H9 (cell line): ENCODE measurements at places on chromosomes 1 and 21. TPM values are rescaled to one million over a fixed set of nuclear protein-coding genes. Genes with fewer than 3 reads are reported as not detected.

SPATA17 gene
- 0.37 and 0.44 TPM in 2 replicates for total RNA-seq

FMO2 gene
- total RNA-seq = not detected in 2 replicates

DYNLT5 gene
- total RNA-seq = 0.83 and 0.86 TPM in 2 replicates

GRCh38 chr1:30719406-30720270 lies 3.7 kb downstream of the MATN1 start:
- no peaks in the 10 kb centered on the region for H3K27me3 ChIP-seq
- peaks cover 9% of the 10 kb centered on the region; the same call in 2 of the 3 replicates for H3K36me3 ChIP-seq
- H3K27ac ChIP-seq = no peak overlapping the region
- H3K4me3 ChIP-seq = peak overlapping the region; percentile 82
- H3K4me1 ChIP-seq = no peaks in the 10 kb centered on the region
- no peak for DNase-seq

DNA sequence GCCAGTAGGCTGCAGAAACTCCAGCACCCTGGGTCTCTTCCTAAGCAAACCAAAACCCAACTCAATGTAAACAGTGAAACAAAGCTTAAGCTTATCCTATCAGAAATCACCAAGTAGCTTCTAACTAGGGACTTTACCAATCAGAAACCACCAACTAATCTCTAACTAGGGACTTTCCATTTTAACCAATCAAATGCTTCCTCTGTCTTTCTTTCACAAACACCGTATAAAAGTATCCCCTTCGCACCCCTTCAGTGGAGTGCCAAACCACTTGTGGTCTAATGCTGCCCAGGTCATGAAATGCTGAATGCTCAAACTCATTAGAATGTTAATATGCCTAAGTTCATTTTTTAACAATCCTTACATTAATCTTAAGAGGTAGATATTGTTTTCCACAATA lies 250.5 kb upstream of the DUSP10 start:
- no peak overlapping the region for H3K4me3 ChIP-seq
- no peaks in the 10 kb centered on the region for H3K36me3 ChIP-seq
- DNase-seq = no peak

DNA sequence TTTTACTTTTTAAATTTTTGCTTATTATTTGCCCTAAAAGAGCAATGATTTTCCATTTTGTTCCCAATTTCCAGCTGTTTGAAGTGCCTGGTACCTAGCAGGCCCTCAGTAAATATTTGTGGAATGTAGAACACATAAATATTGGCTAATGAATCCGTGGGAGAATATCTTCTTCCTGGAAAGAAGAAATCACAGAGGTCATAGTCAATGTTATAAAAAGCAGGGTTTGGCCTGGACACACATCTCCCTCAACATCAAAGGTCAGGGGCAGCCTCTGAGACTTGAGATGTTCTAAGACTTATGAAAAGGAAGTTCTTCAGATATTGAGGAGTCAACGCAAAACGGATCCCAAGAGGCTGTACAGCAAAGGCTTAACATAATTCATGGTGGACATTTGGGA lies 358.1 kb downstream of the HHAT start:
- no peaks in the 10 kb centered on the region for H3K36me3 ChIP-seq
- no peak overlapping the region for H3K4me3 ChIP-seq
- no peaks in the 10 kb centered on the region for H3K4me1 ChIP-seq

- no peak for DNase-seq
- no peaks in the 10 kb centered on the region; the same call in 1 of the 2 replicates for H3K4me1 ChIP-seq
- H3K4me3 ChIP-seq = no peak overlapping the region
- no peak overlapping the region for H3K27ac ChIP-seq
- no peaks in the 10 kb centered on the region for H3K27me3 ChIP-seq
These were observed 6.3 kb upstream of the TTLL10 start for GRCh38 chr1:1167398-1167821.

GRCh38 chr1:10309243-10310011 lies 89.4 kb upstream of the PGD start:
- H3K36me3 ChIP-seq = peaks cover 17% of the 10 kb centered on the region
- H3K4me1 ChIP-seq = no peaks in the 10 kb centered on the region
- DNase-seq = no peak
- no peak overlapping the region for H3K27ac ChIP-seq

DNA sequence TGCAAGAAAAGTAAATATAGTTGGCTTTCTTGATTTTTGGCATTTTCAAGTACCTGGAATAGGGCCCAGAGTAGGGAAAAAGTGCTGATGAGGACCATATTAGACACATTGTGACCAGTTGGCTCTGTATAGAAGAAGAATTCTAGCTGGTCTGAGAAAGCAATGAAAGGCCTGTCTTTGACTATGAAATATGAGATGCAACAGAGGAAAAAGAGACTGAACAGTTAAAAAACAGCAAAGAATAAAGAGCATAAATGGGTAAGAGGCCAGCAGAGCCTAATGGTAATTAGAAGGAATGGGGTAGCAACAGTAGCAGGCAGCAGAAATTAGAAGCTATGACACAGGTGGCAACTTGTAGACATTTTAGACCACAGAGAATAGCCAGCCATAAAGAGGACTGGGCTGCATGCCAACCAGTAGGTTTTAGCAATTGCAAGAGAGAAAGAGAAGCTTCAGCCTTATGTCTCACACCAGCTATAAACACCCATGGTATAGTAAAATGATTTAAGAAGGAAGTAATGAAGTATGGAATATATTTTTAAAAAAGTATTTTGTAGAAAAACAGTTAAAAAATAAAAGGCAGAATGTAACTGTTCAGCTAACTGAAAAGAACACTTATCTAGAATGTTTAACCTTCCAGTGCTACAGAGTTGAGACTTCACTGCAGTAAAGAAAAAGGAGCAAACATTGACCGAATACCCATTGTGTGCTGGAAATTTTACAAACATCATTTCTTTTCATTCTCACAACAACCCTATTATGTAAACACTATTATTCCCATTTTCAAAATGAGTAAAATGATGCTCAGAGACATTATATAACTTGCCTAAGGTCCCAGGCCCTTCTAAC lies 114.1 kb downstream of the LHX4 start:
- H3K27me3 ChIP-seq = no peaks in the 10 kb centered on the region
- no peak overlapping the region for H3K4me3 ChIP-seq
- no peaks in the 10 kb centered on the region for H3K4me1 ChIP-seq
- DNase-seq = no peak
- H3K36me3 ChIP-seq = no peaks in the 10 kb centered on the region

DNA sequence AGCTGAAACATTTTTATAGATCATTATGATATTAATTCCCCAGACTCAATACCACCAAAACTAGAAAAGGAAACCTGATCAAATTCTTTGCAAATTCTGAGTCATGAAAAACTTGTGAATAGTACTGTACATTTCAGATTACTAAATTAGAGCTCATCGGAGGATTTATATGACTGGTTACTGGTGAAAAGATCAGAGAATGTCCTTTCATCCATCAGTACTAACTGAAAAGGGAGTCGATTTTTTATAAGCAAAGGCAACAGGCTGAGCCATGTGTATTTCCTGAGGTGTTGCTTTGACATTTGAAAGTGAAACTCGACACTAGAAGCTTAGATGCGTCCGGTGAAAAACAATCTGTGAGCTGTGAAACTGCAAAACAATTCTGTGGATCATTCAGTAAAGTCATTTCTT lies 155.7 kb downstream of the TNFSF18 start:
- DNase-seq = no peak
- no peaks in the 10 kb centered on the region for H3K4me1 ChIP-seq
- no peaks in the 10 kb centered on the region for H3K27me3 ChIP-seq
- no peak overlapping the region for H3K27ac ChIP-seq
- H3K4me3 ChIP-seq = no peak overlapping the region

DNA sequence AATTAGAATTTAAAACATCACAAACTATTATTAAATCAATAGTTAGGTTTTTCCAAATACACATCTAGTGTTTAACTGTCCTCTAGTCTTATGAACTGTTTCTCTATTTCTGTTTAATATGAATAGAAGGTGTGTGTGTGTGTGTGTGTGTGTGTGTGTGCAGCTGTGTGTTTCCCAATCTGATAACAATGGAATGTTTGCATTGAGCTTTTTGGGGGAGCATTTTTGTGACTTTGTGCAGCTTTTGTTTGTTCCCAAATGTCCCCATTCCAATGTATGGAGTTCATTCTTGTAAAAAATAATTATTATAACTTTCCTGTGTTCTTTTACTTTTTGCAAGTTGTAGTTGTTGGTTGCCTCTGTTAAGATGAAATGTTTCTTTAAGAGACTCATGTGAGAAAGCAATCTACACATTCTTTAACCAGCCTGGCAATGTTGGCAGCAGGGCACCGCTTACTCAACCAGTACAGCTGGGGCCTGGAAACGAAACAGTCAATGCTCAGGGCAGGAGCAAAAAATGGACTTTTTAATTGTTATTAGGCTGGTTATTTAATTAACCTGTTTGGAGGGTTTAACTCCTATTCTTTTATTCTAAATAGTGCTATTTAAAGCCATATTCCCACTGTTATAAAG lies 354.3 kb downstream of the SRGAP2C start:
- peak overlapping the region; percentile 36; the same call in 1 of the 2 replicates for H3K4me3 ChIP-seq
- peaks cover 2% of the 10 kb centered on the region; the same call in 1 of the 3 replicates for H3K36me3 ChIP-seq
- no peaks in the 10 kb centered on the region for H3K27me3 ChIP-seq
- H3K4me1 ChIP-seq = no peaks in the 10 kb centered on the region; the same call in 1 of the 2 replicates

GRCh38 chr1:27789540-27790041 lies 16.6 kb downstream of the STX12 start:
- no peak overlapping the region for H3K27ac ChIP-seq
- no peaks in the 10 kb centered on the region for H3K27me3 ChIP-seq
- DNase-seq = no peak
- peaks cover 14% of the 10 kb centered on the region for H3K36me3 ChIP-seq
- H3K4me3 ChIP-seq = no peak overlapping the region
- no peaks in the 10 kb centered on the region for H3K4me1 ChIP-seq
